Stimulated activated CD8-positive, alpha-beta memory T cell treated with anti-CD3 and anti-CD28 coated beads, Interleukin-7, amount 100 ng/mL, for 1 hour (primary cell): ENCODE measurements at places on chromosomes 4 and X.

DNA sequence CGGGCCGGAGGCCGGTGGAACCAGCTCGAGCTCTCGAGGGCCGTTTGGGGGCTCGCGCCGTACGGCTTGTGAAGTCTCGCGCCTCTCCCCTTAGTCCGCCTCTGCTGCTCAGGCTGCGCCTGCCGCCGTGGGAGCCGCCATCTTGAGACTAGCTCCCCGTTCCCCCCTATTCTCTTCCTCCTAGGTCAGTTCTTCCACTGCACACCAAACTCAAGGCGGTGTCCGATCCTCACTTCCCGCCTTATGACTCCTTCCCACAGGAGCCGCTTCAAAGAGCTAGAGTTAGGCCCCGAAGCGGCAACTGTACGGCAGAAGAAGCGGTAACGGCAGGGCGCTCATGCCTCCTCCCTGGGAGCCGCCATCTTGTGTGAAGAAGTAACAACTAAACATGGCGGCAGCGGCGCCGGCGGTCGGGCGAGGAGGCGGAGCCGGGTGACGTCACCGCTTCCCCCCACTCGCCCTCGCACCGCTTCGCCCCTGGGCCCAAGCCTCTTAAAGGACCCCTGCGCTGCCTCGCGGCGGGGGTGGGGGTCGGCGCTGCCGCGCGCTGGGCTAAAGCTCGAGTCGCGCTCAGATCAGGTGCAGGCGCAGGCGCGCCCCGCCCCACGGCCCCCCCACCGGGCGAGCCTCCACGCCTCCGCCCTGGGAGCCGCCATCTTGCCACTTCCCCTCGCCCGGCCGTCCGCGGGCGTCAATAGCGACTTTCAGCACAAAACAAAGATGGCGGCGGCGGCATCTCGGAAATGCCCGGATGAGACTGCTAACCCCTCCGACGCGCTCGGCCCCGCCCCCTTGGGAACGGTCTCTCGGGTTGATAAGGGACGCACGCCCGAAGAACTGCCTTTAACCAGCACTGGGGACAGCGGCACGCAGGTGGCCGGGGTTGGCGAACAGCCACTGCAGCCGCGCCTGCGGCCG lies at the start of gene HCFC1:
Gene HCFC1 (minus strand): TSS at position 369 of the 918 bp plus-strand sequence. CDS start 978 bp downstream, outside the sequence.
- peak; percentile 86 for DNase-seq

DNA sequence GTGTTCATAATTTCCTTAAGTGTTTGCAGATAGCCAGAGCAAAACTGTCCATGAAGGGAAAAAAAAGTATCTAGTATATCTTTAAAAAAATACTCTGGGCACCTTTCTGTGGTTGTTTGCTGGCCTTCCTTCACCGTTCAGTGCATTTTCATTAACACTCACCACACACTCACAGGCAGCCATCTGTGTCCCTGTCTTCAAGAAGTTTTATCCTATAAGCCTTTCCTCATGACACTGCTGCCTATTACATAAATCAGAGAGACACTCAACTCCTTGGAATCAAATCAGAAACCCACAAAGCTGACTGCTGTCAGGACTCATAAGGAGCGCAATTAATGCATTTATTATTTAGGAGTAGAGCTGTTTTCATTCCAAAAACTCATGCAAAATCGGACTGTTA lies 1720.2 kb downstream of the PCDH7 start:
- no peak for DNase-seq

DNA sequence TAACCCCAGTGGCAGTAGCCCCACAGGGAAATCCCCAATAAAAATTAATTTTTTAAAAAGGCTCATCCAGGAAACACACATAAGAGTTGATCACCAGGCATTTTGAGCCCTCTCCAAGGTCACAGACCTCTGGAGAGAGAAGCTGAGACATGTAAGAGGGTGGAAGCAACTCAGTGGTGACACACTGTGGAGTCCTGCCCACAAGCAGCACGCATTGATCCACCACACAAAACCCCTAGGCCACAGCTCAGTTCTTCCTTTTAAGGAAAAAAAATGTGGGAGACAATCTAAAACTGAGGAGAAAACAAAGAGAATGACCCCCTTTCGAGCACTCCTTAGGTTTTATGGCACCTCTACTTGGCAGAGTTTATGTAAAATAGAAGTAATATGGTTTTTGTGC lies 71.7 kb upstream of the S100G start:
- no peak for DNase-seq

GRCh38 chr4:113828702-113829101 lies 67.2 kb upstream of the CAMK2D start:
- DNase-seq: no peak

DNA sequence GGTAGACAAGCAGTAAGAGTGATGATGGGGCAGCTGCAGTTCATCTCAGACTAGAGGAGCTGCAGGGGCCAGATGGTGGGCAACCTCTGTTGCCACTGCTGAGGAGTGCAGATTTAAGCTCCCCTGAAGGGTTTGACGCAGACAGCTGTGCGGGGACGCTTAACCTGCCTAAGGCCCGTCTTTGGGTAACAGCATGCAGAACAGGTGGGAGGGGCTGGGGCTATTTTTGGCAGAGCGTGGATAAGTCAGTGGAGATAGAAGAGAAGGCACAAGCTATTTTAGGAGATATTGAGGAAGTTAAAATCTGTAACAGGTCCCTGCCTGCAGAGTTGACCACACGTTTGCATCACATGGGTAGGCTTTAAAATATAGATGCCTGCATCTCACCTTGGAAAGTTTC lies 10.5 kb downstream of the CD99 start:
- DNase-seq: no peak

DNA sequence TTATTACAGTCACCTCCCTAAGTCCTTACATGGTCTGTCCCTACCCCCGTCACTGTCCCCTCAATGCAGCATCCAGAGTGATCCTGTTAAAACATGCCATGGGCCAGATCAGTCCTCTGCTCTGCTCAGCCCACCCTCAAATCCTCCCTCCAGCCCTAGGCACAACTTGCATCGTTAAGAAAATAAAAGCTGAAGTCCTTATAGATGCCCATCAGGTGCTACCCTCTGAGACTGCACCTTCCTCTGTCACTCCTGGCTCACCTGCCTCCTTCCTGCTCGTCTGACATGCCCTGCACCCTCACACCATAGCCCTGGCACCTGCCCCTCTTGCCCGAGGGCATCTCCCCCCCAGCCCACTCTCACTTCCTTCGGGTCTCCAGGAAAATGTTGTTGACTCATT lies 4.1 kb downstream of the STK32B start:
- DNase-seq: no peak

- no peak for DNase-seq
Measured at GRCh38 chr4:73037057-73037456, 32.5 kb downstream of the COX18 start.

- DNase-seq: no peak
Measured at GRCh38 chrX:29787656-29788055, 427.7 kb upstream of the MAGEB2 start.

GRCh38 chrX:12443534-12444098 lies 305.3 kb downstream of the FRMPD4 start:
- DNase-seq: no peak

DNA sequence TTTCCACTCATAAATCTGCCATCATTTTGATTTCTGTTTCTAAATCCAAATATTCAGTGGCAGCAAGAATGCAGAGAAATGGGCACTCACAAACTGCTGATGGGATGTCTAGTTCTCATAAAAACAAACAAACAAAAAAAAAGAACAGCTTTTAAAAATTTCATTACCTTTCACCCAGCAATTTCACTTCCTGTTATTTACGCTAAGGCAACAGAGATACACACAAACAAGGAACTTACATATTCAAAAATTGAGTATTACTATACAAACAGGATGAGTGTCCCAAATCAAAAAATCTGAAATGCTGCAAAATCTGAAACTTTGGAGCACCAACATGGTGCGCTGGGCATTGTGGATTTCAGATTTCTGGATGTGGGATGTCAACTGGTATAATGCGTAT lies 36.4 kb downstream of the FAT1 start:
- DNase-seq: no peak

GRCh38 chr4:58191109-58191508 lies 1080.9 kb upstream of the IGFBP7 start:
- no peak for DNase-seq

GRCh38 chrX:107566604-107567262 lies 61.6 kb upstream of the PRPS1 start:
- no peak for DNase-seq

DNA sequence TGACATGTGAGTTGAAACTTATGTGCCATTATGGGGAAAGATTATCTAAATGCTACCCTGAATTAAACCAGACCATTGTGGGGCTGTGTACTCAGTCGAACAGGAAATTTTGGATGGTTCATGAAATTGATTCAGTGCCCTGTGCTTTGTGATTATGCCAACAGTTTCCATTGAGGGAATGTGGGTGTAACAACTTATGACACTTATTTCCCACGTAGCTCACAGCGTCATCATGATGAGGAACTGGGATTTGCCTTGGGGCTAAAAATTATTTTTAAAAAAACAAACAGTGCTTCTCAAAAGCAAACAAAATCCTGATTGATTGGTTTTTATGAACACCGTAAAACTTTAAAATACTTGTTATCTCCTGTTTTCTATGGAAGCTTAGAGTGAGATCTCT lies 8.3 kb upstream of the CLTRN start:
- no peak for DNase-seq

- DNase-seq: no peak
Measured at GRCh38 chr4:3016961-3017360, 53.6 kb downstream of the GRK4 start.

DNA sequence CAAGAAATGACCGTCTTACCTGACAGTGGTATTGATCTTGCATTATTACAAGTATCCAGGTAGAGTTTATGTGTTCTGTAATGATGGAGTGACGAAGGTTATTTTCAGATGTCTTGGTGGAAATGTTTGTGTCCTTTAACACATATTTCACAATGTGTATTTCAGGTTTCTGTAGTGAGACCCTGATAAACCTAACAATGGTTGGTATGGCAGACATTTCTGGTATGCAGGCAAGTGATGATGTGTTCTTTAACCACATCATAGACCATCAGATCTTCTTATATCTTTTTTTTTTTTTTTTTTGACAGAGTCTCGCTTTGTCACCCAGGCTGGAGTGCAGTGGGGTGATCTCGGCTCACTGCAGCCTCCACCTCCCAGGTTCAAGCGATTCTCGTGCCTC lies 14.6 kb upstream of the ATXN3L start:
- no peak for DNase-seq

- DNase-seq: no peak
Measured at GRCh38 chr4:168639914-168640313, 143.1 kb downstream of the PALLD start.

DNA sequence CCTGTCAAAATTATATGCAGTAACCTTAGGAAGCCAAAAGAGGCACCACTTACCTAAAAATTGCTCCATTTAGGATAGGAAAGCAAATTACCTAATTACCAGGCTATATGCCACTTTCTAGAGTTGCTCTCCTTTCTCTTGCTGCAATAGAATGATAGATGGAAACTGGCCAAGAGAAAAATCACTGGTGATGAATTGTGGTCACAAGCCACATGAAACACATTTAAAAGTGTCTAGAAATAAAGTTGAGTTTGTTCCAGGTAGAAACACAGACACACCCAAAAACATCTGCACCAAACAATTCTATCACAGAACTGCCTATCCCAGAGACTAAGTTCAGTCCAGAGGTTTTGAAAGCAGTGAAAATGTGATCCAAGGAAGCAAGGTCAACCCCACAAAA lies 337.7 kb downstream of the PCDH19 start:
- DNase-seq: no peak

DNA sequence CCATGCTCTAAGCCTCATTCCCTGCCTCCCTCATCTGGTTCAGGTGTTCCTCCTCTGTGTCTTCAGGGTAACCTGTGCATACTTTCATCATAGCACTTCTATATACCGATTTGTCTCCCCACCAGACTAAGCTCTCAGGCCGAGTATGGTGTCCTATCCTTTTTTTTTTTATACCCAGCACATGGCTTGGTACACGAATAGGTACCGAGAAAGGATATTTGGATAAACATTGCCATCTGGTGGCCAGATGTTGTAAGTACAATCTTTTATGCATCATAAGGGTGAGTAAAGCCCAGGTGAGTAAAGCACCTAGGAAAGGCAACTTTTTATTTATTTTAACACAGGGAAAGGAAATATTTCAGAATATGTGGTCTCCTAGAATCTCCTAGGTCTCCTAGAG lies 68.4 kb downstream of the MID2 start:
- no peak for DNase-seq

DNA sequence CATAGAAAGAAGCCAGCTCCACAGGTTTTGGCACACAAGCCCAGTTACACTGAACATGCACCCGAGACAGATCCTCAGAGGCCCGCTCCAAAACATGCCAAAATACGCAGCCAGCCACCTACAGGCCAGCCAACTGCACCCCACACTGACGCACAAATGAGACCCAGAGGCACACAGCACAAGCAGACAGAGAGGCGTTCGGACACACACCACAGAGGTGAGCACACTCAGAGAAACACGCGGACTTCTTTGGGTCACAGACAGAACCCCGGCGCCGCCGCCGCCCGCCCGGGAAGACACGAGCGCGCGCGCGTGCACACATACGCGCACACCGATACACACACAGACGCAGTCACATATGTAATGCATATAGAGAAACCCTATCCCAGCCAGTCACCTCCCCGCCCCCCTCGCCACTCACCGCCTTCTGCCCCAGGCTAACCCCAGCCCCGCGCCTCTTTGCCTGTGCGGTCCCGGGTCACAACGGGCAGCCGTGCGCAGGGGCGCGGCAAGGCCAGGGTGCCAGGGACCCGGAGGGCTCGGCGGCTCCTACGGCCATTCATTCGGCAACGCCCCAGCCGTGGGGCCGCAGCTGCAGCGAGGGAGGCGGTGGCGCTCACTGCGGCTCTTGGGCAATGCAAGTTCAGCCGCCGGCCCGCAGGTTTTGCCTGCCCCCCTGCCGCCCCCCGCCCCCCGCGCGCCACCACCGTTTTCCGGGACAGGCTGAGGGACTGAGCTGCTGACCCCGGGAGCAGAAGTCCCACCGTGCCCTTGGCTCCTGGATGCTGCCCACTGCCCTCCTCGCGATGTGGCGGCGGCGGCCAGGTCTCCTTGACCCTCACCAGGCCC lies 553 bp downstream of the SEPTIN6 start:
- DNase-seq: no peak

GRCh38 chrX:17732138-17732783 lies 5.0 kb upstream of the SCML1 start:
- DNase-seq: no peak

GRCh38 chr4:128958194-128958593 lies 135.1 kb downstream of the SCLT1 start:
- no peak for DNase-seq

DNA sequence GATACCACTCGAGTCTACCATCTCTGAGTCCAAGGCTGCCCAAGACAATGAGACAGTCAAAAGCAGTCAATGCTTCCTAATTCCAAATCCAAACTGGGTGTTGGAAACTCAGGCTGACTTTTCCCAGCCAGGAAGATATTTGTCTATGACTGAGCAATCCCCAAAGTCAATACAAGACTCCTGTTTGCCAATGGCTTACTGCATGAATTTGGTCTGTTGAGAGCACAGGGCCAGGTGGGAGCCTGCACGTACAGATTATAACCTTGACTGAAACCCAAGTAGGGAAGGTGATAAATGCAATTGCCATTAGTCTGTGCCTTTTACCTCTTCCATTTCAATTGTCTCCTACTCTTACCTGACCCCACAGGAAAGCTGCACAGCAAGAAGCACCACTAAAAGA lies 72.6 kb upstream of the PPARGC1A start:
- DNase-seq: no peak
